ENCODE measurements at places on chromosomes 7 and 10.
A peak's percentile ranks its signal among the peaks of the same experiment; 100 is the strongest.

DNA sequence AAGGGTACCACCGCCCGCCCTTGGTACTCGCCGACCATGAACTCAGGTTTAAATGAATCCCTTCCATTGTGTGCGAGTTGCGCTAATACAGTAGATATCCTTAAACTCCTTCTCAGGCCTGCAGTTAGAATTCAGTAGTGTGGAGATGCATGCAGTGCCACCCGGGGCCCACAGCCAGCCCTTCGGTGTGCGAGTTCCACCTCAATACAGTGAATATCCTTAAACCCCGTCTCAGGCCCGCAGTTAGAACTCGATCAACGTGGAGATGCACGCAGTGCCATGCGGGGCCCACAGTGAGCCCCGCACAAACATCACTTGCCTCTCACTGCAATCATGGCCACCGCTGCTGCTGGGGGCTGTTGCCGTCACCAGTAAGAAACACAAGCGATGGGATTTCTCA, 261.9 kb downstream of the MAD1L1 start:
- H3K4me1 ChIP-seq: no peaks in the 10 kb centered on the region
- no peaks in the 10 kb centered on the region for H3K36me3 ChIP-seq
- no peak for DNase-seq
- no peak overlapping the region for H3K27ac ChIP-seq
- H3K4me3 ChIP-seq: no peak overlapping the region

- H3K36me3 ChIP-seq: no peaks in the 10 kb centered on the region
- H3K27ac ChIP-seq: no peak overlapping the region
Observed at GRCh38 chr7:12839508-12840153, 152.2 kb downstream of the ARL4A start.

DNA sequence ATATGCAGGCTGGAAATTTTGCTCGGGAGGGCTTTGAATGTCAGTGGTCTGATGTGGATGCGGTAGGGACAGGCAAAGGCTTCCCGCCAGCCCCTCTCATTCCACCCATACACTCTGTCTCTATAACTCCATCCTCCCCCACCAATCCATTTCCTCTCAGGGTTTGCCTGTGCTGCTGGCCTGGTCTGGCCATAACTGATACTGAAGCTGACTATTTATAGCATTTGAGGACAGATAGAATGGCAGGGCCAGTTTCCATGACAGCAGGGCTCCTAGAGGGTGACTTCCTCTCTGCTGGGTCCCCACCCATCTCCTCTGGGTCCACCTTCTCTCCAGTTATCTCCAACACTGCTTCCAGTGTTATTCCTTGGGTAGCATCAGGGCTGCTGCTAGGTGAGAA, 6.6 kb upstream of the PDLIM1 start:
- H3K36me3 ChIP-seq: no peaks in the 10 kb centered on the region
- DNase-seq: no peak
- no peaks in the 10 kb centered on the region for H3K27me3 ChIP-seq
- H3K4me1 ChIP-seq: peaks cover 13% of the 10 kb centered on the region

- no peaks in the 10 kb centered on the region for H3K4me1 ChIP-seq
- DNase-seq: no peak
- no peak overlapping the region for H3K27ac ChIP-seq
- no peaks in the 10 kb centered on the region for H3K36me3 ChIP-seq
- no peak overlapping the region for H3K4me3 ChIP-seq
- no peaks in the 10 kb centered on the region for H3K27me3 ChIP-seq
Observed at GRCh38 chr10:65231148-65231547, 1694.7 kb upstream of the LRRTM3 start.

DNA sequence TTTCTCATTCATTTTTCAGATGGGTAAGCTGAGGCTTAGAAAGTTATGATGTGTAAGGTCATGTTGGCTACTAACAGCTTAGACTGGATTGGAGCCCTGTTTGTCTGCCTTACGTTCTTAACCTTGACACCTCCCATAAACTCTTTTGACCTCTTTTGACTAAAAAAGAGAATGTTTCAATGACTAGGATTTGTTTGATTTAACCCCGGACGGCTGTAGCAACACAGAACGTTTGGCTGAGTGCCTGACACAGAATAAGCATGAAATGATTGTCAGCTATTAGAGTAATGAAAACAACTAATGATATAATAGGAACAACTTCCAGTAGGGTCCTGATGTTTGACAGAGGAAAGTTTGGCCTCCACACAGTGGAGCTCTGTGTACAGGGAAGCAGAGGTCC, 83.3 kb upstream of the PDZD8 start:
- peaks cover 70% of the 10 kb centered on the region for H3K4me1 ChIP-seq
- no peak for DNase-seq
- no peaks in the 10 kb centered on the region for H3K27me3 ChIP-seq

GRCh38 chr10:8696746-8697145, 642.3 kb downstream of the GATA3 start:
- no peak overlapping the region for H3K27ac ChIP-seq
- H3K4me3 ChIP-seq: no peak overlapping the region
- no peaks in the 10 kb centered on the region for H3K36me3 ChIP-seq
- no peaks in the 10 kb centered on the region for H3K27me3 ChIP-seq
- no peaks in the 10 kb centered on the region for H3K4me1 ChIP-seq

DNA sequence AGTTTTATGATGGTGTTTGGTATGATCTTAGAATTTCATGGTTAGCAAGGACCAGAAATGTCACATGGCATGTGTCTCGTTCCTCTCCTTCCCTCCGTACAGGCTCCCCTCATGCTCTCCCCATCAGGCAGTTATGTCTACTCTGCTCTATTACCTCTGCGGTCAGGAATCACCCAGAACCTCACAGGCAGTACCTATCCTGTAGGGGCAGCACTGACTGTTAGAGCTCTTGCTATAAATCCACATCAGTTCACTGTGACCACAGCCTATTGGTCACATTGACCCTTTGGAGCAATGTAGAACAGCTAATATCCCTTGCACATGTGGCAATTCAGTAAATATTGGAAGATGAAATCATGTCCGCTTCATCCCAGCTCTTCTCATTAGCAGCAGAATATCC, 151.8 kb downstream of the WNT2 start:
- no peak for DNase-seq
- H3K4me3 ChIP-seq: no peak overlapping the region
- no peak overlapping the region for H3K27ac ChIP-seq
- no peaks in the 10 kb centered on the region for H3K27me3 ChIP-seq
- peaks cover 6% of the 10 kb centered on the region for H3K4me1 ChIP-seq
- no peaks in the 10 kb centered on the region for H3K36me3 ChIP-seq

- H3K27me3 ChIP-seq: no peaks in the 10 kb centered on the region
- no peak overlapping the region for H3K4me3 ChIP-seq
- no peak for DNase-seq
Observed at GRCh38 chr7:26910221-26910620, 45.8 kb upstream of the SKAP2 start.

GRCh38 chr10:48215486-48216203, 58.9 kb downstream of the FRMPD2 start:
- H3K27ac ChIP-seq: no peak overlapping the region
- no peaks in the 10 kb centered on the region for H3K4me1 ChIP-seq
- no peaks in the 10 kb centered on the region for H3K36me3 ChIP-seq
- DNase-seq: no peak

GRCh38 chr7:146096994-146097393, 19.6 kb upstream of the CNTNAP2 start:
- no peaks in the 10 kb centered on the region for H3K27me3 ChIP-seq
- no peak overlapping the region for H3K4me3 ChIP-seq
- no peak for DNase-seq
- no peak overlapping the region for H3K27ac ChIP-seq
- no peaks in the 10 kb centered on the region for H3K4me1 ChIP-seq

GRCh38 chr10:9157656-9158055, 1103.2 kb downstream of the GATA3 start:
- H3K36me3 ChIP-seq: no peaks in the 10 kb centered on the region
- H3K4me3 ChIP-seq: no peak overlapping the region
- H3K27me3 ChIP-seq: no peaks in the 10 kb centered on the region
- H3K27ac ChIP-seq: no peak overlapping the region
- H3K4me1 ChIP-seq: no peaks in the 10 kb centered on the region

- no peak for DNase-seq
- no peaks in the 10 kb centered on the region for H3K27me3 ChIP-seq
- H3K4me1 ChIP-seq: no peaks in the 10 kb centered on the region
Observed at GRCh38 chr7:110870926-110871325, 220.0 kb upstream of the LRRN3 start.

GRCh38 chr7:31102151-31102972, 50.3 kb downstream of the ADCYAP1R1 start:
- DNase-seq: peak; percentile 94
- no peak overlapping the region for H3K4me3 ChIP-seq
- no peaks in the 10 kb centered on the region for H3K36me3 ChIP-seq

GRCh38 chr7:34311591-34311990, 346.4 kb upstream of the NPSR1 start:
- H3K27me3 ChIP-seq: no peaks in the 10 kb centered on the region
- no peak overlapping the region for H3K27ac ChIP-seq
- DNase-seq: no peak
- H3K4me1 ChIP-seq: no peaks in the 10 kb centered on the region
- no peaks in the 10 kb centered on the region for H3K36me3 ChIP-seq
- no peak overlapping the region for H3K4me3 ChIP-seq

DNA sequence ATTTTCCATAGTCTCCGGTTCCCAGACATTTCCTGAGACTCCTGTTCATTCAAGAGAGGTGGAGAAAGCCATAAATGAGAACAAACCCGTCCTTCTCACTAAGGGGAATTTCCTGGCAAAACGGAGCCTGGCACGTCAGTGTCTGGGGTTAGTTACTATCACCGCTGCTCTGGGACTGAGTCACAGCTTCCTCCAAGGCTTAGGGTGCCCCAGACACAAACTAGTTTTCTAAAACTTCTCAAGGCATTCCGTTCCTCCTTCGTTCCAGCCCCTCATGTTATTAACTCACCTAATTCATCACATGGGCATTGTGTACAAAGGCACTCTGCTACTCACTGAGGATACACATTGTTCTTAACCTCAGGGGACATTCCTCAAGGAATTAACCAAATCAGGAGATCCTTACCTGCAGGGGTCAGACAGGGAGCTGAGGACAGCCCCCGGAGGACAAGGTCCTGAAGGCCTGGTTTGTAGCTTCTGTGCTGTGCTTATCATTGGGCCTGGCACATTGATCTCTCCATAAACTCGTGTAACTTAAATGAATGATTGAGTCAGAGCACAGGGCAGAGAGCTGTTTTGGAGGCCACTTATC, 103.0 kb upstream of the KLF6 start:
- peak overlapping the region; percentile 83 for H3K27ac ChIP-seq
- no peak for DNase-seq

GRCh38 chr7:79037001-79037400, 416.5 kb downstream of the MAGI2 start:
- no peaks in the 10 kb centered on the region for H3K27me3 ChIP-seq
- DNase-seq: no peak
- H3K36me3 ChIP-seq: no peaks in the 10 kb centered on the region
- H3K4me1 ChIP-seq: no peaks in the 10 kb centered on the region
- no peak overlapping the region for H3K4me3 ChIP-seq

DNA sequence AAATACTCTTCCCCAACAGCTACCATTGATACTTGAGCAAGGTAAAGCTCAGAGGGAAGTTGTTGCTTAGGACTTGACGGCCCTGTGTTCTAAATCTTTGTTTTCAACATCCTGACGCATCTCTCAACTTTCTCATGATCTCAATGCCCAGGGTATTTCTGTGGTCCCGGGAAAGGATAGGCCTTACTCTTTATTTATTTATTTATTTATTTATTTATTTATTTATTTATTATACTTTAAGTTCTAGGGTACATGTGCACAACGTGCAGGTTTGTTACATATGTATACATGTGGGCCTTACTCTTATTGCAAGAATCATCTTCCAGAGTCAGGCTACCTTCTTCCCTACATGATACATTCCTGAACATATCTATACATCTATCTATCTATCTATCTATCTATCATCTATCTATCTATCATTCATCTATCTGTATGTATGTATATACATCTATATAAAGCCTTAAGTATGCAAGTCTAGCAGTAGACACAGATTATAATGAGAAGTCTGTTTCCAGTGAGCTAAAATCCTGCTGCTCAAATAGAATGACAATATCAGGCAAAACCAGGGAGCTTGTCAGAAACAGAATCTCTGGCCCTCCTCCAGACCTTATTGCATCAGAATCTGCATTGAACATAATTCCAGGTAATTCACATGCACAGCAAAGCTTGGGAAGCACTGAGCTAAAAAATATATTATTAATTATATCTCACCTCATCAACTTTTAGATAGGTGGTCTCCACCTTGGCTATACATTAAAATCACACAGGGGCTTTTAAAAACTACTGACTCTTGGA, 12.2 kb upstream of the CPA5 start:
- H3K4me1 ChIP-seq: no peaks in the 10 kb centered on the region
- no peak overlapping the region for H3K27ac ChIP-seq
- H3K27me3 ChIP-seq: no peaks in the 10 kb centered on the region
- DNase-seq: no peak
- H3K4me3 ChIP-seq: no peak overlapping the region
- H3K36me3 ChIP-seq: no peaks in the 10 kb centered on the region

DNA sequence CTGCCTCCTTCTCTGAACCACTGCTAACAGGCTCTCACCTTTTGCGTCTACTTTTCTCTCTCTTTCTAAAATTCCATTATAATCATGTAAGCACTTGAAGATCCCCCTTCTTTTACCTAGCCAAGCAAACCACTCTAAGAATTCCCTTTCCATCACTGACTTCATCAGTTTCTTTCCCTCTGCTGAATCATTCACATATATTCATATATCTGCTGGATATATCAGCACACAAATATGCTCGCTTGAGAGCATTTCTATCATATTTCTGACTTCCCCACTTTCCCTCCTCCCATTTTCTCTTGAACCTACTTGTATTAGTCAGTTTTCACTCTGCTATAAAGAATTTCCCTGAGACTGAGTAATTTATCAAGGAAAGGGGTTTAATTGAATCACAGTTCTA, 84.2 kb upstream of the LRRN3 start:
- no peak overlapping the region for H3K27ac ChIP-seq
- no peaks in the 10 kb centered on the region for H3K36me3 ChIP-seq
- H3K4me3 ChIP-seq: no peak overlapping the region
- no peak for DNase-seq

- H3K4me3 ChIP-seq: no peak overlapping the region
- H3K4me1 ChIP-seq: peaks cover 21% of the 10 kb centered on the region
- no peak overlapping the region for H3K27ac ChIP-seq
Observed at GRCh38 chr10:110141185-110141584, 66.2 kb upstream of the MXI1 start.

DNA sequence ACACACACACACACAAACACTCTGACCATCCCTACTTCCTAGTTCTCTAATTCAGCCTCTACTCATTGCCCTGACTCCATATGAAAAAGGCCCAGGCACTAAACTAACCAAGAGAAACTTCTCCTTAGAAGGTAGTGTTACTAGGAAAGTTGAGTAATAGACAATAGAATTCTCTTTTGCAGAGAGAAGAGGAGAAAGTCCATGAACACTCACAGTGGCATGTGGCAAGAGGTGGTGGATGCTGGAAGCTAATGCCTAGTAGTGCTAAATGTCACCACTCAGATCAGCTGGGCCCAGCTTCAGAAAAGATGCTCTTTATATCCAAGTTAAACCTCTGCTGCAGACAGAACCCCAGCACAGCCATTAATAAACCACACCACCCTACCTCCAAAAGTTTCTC, 58.2 kb downstream of the SORBS1 start:
- no peak overlapping the region for H3K27ac ChIP-seq
- no peak for DNase-seq
- no peaks in the 10 kb centered on the region for H3K36me3 ChIP-seq
- H3K4me3 ChIP-seq: no peak overlapping the region

GRCh38 chr10:67785098-67785497, 52.9 kb downstream of the DNAJC12 start:
- no peak overlapping the region for H3K4me3 ChIP-seq
- H3K4me1 ChIP-seq: no peaks in the 10 kb centered on the region
- no peaks in the 10 kb centered on the region for H3K36me3 ChIP-seq
- DNase-seq: no peak

GRCh38 chr7:46549347-46549746, 628.3 kb upstream of the IGFBP3 start:
- no peaks in the 10 kb centered on the region for H3K27me3 ChIP-seq
- no peak for DNase-seq
- H3K27ac ChIP-seq: no peak overlapping the region
- H3K36me3 ChIP-seq: no peaks in the 10 kb centered on the region
- H3K4me1 ChIP-seq: no peaks in the 10 kb centered on the region
- H3K4me3 ChIP-seq: no peak overlapping the region

All from vagina (tissue), 2 donors.